Frontal cortex (tissue), 4 donors: ENCODE measurements at places on chromosomes 16 and 17.

DNA sequence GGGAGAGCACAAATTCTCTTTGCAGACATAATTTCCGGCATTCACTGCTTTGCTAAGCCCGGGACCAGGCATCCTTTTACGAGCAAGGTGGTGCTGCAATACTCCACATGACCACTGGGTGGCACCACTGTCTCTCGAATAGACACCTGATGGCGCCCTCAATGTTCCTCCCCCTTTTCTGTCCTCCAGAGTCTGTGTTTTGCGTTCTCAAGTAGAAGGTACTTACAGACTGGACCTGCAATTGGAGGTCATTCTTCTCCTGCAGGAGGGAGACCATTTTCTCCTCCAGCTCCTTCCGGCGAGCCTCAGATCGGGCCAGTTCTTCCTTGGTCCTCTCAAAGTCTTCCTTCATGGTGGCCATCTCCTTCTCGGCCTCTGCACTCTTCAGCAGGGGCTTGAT, 45.2 kb downstream of the MYH13 start:
- peak; percentile 64 for DNase-seq

DNA sequence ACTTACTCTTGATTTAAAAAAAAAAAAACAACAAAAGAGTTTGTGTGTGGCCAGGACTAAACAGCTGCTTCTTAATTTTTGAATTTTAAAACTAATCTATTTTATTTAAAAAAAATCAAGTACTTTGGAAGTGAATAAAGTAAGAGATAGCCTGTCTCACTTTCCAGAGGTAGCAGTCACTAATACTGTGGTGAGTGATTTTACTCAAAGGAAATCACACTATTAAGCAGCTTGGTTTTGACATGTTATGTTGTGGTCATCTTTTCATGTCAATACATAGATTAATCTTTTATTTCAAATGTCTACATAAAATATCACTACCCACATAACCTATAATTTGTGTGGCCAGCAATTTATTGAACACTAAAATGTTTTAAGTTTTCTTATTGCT, 102.2 kb upstream of the HLF start:
- no peak for DNase-seq

GRCh38 chr16:782258-782657, 5.9 kb downstream of the RPUSD1 start:
- DNase-seq: no peak

GRCh38 chr16:72800524-72801161, 247.3 kb downstream of the ZFHX3 start:
- DNase-seq: no peak

GRCh38 chr17:3848229-3848835, 2.3 kb upstream of the NCBP3 start:
- no peak for DNase-seq

- no peak for DNase-seq
These were observed 455.2 kb upstream of the DYNLRB2 start for GRCh38 chr16:80085606-80086005.

GRCh38 chr17:71726341-71726740, 394.5 kb upstream of the SOX9 start:
- no peak for DNase-seq

DNA sequence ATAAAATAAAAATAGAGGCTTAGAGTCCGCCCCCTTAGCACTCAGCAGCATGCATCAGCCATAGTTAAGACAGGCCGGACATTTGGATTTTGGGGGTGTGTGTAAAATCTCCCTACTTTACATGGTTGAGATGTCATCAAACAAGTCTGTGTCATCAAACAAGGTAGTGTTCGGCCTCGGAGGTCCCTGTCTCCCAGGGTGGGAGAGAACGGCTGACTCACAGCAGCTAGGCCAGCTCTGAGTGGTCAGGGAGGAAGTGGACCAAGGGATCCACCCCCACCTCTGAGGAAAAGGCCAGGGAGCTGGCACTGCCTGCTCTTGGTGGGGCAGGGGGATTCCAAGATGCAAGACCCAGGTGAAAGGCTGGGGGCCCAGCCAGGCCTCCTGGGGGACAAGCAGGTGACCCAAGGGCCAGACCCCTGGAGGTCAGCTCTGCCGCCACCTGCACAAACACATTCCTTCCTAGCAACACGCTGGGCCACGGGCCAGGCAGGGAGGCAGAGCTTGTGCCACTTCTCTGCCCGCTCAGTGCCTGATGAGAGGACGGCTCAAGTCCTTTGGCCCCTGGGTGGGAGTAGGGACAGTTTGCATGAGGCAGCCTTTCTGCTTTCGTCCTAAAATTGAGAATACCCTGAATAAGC, 28.5 kb downstream of the KIFC3 start:
- DNase-seq: no peak

- DNase-seq: no peak
These were observed 406.5 kb downstream of the SHISA9 start for GRCh38 chr16:13307851-13308250.

DNA sequence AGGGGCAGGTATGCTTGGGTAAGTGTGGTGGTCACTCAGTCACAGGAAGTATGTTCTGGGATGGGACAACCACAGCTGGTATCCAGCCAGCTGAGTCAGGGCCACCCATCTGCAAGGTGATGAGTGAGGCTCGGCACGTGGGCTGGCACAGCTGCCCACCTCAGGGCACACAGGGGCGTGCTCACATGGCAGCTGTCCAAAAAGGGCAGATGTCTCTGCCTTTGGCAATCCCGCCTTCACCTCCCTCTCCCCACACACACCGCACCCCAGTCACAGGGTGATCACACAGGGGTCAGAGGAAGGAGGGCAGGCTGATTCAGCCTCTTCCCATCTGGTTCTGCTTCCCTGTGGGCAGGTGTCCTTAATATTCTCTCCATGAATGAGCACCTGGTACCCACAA, 85.9 kb upstream of the TOB1 start:
- no peak for DNase-seq

DNA sequence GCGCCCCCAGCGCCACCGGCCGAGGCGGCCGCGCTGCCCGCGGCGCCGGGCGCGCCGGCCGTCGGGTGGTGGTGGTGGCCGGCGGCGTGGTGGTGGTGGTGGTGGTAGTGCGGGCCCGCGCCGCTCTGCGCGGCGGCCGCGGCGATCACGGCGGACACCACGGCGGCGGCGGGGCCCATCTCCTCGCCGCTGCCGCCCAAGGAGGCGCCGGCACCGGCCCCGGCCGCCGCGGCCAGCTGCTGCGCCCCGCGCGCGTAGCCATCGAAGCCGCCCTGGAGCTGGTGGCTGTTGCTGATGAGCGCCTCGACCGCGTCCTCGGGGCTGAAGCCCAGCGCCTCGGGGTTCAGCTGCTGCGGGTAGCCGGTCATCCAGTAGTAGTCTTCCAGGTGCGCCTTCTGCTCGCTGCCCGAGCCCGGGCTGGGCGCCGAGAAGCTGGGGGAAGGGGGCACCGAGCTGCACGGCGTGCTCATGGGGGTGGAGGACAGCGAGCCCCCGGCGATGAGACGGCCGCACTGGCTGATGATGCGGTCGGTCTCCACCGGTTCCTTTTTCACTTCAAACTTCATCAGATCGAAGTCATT, 1.2 kb downstream of the MAF start:
- DNase-seq: peak; percentile 35

DNA sequence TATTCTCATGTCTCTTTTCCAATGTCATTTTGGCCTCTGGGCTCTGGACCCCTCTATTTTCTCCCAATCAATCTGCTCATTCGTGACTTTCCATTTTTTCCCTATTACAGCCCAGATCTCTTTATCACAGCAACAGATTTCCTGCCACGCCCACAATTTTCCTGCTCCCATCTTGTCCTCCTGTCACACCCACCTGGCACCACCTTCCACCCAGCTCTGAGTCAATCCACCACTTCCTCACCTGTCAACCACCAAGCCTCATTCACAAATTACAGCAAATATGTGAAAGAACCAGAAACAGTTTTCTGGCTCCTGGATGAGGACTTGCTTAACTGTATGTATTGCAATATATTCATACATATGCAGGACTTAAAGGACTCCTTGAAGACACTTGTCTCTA, 311.3 kb downstream of the GRIN2A start:
- DNase-seq: no peak

- DNase-seq: no peak
These were observed 88.2 kb downstream of the XYLT1 start for GRCh38 chr16:17382514-17382913.

- no peak for DNase-seq
These were observed 49.1 kb downstream of the STAT5A start for GRCh38 chr17:42337442-42337841.

GRCh38 chr17:78573955-78574354, 3.2 kb downstream of the DNAH17 start:
- DNase-seq: no peak

GRCh38 chr16:73068541-73069401, 20.8 kb upstream of the ZFHX3 start:
- DNase-seq: no peak

GRCh38 chr17:50439008-50439407, 13.0 kb downstream of the ACSF2 start:
- no peak for DNase-seq

DNA sequence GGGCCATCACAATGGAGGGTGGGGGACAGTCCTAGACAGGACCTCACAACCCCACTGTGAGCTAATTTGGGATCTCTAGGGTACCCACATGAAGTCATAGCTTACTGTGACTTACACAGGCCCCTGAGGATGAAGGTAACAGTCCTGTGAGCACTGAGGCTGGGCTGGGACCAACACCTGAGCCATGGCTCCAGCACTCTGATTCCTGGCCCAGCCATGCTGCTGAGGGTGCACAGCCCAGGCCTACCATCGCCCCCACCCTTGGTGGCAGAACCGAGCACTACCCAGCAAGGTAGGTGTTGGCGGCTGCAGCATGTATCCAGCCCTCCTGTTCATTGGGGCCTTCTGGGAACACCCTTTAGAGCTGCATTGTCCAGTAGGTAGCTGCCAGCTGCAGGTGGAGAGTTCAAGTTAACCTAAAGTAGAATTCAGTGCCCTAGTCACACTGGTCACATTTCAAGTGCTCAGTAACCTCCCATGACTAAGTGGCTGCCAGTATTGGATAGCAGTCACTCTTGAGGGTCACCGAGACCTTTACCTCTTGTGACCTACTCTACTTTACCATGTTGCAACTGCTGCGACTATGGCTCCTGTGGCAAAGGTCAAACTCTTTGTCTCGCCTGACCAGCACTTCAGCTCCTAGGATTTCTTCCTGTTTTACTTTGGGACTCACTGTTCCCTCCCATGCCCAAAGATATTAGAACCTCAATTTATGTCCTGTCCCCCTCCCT, 11.6 kb downstream of the AKAP1 start:
- no peak for DNase-seq

- DNase-seq: no peak
These were observed 13.8 kb downstream of the CNGB1 start for GRCh38 chr16:57956924-57957672.

- no peak for DNase-seq
These were observed 30.5 kb upstream of the CIBAR2 start for GRCh38 chr16:85142771-85143211.

DNA sequence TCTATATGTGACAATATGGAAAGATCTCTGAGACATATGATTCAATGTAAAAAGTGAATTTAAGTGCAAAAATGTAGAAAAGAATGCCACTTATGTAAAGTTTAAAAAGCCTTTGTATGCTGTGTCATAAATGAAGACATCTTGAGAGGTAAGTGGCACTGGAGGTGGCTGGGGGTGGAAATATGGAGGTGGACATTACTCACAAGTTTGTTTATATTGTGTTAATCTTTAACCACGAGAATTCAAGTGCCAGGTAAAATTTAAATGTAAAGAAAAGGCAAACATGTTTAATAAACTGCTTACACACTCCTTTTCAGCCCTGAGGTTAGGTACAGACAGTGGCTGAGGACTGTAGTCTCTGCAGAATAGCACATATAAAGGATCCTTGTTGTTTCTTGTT, 235.1 kb downstream of the ABCC12 start:
- DNase-seq: no peak

- DNase-seq: peak; percentile 64
These were observed at the start of gene TK2 for GRCh38 chr16:66549284-66550131. Gene TK2, minus strand, starts transcription at chr16:66550122. Its CDS starts 61 bp downstream, at chr16:66550061.

- DNase-seq: peak; percentile 82
These were observed 29.7 kb upstream of the LGALS9 start for GRCh38 chr17:27601069-27601974.

GRCh38 chr17:72602517-72603419, 481.9 kb downstream of the SOX9 start:
- no peak for DNase-seq

DNA sequence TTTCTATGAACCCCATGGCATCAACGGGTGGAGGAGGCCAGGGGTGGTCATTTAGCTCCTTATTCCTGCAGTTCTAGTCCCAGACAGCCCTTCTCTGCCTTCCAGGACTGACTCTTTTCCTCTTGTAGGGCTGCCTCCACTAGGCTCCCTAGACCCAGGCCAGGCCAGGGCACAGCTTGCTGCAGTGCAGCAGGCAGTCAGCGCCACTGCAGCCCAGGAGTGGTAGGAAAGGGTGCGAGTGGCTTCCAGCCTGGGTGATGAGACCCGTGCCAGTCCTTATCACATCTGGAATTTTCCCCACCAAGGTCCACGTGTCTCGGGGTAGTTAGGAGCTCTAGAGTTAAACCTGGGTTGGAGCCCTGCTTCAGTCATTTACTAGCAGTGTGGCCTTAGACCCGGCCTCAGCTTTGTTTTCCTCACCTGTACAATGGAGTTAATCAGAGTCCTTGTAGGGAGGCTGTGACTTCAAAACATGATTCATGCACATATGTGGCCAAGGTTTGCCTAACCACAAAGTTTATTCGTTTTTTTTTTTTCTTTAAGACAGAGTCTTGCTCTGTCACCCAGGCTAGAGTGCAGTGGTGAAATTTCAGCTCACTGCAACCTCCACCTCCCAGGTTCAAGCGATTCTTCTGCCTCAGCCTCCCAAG, 4.7 kb downstream of the SLC5A11 start:
- no peak for DNase-seq

DNA sequence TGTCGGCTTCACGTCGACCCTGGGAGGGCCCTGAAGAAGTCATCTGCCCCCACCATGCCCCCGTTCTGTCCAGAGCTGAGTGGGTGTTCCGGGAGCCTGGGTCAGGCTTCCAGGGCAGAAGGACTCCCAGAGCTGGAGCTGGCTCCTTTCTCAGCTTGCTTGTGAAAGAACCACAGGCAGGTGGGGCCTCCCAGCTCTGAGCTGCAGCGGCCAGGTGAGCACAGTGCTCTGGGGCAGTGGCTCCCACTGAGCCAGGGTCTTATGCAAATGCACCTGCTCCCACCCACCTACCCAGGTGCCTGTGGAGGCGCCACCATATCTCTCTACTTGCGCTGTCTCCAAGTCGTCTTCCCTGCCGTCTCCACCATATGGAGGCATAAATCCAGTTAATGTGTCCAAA, 140.0 kb upstream of the RPL38 start:
- DNase-seq: no peak

- DNase-seq: no peak
These were observed 3.7 kb upstream of the C16orf78 start for GRCh38 chr16:49369651-49370611.
